ENCODE measurements at places on chromosomes 12 and 14.
A peak's percentile ranks its signal among the peaks of the same experiment; 100 is the strongest.

- no peak for DNase-seq
These were observed 2.9 kb upstream of the LGR5 start for GRCh38 chr12:71436696-71437095.

DNA sequence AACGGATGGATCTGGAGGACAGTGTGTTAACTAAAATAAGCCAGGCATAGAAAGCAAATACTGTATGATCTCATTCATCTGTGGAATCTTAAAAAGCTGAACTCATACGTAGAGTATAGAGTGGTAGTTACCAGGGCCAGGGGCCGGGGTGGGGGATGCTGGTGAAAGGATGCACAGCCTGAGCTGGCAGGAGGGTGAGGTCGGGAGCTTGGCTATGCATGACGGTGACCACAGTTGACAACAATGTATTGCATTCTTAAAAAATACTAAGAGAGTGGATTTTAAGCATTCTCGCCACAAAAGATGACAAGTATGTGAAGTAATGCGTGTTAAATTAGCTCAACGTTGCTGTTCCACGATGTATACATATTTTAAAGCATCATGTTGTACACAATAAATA lies 351.3 kb downstream of the TMEM121 start:
- DNase-seq: no peak

- DNase-seq: no peak
These were observed 11.6 kb upstream of the SPTB start for GRCh38 chr14:64891173-64891838.

GRCh38 chr12:102010265-102010994 lies 51.4 kb downstream of the WASHC3 start:
- peak; percentile 32 for DNase-seq

GRCh38 chr12:116415408-116416108 lies 138.1 kb upstream of the MED13L start:
- DNase-seq: no peak

- peak; percentile 84 for DNase-seq
These were observed 168.4 kb upstream of the AVPR1A start for GRCh38 chr12:63319386-63319785.

GRCh38 chr14:103033681-103034096 lies 23.7 kb downstream of the CDC42BPB start:
- no peak for DNase-seq

DNA sequence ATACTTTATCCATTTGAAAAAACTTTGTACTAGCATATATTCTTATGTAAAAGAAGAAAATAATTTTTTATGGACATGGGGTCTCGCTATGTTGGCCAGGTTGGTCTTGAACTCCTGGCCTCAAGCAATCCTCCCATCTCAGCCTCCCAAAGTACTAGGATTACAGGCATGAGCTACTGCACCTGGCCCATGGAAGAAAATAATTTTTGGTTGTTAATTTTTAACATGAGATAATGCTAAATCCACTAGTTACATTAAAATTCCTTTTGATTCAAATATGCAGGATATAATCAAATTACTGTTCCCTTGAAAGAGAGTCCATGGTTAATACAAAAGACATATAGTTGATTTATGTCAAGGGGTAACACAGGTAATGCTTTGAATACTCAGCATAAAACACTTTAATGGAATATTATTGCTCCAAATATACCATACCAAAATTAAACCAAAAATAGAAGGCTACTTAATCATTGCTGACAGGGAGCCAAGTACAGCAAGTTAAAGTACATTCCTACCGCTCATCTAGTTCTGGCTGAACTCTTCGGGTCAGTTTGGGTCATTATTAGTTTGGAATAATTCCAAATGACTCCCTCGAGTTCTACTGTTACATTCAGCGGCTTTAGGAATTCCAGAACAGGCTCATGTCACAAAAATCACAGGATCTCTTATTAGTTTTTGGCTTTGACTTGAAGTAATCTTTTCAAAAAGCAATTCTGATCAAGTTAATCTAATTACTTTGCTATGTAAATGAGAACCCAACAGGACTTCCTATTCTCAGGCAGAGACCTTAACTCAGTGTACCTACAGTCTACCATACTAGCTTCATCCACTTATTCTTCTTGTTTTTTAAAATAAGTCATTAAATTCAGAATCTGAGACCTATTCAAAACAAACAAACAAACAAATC lies 6.1 kb downstream of the SOS2 start:
- DNase-seq: no peak
